Endodermal cell (in vitro differentiated cells): ENCODE measurements at places on chromosomes 11 and 22. TPM values are rescaled to one million over a fixed set of nuclear protein-coding genes. Genes with fewer than 3 reads are reported as not detected.

GP1BB gene
- 0.62 to 5.6 TPM in 2 of 3 replicates, not detected in the other for total RNA-seq

BCO2 gene
- total RNA-seq, result 1.0 to 1.1 TPM (median 1.0 TPM) in 3 replicates

SERHL2 gene
- 12.8 to 61.4 TPM (median 18.9 TPM) in 3 replicates for total RNA-seq

OR56A1 gene
- 0.14 to 0.17 TPM (median 0.15 TPM) in 3 replicates for total RNA-seq

NPAS4 gene
- not detected in 3 replicates for total RNA-seq

NOL12 gene
- total RNA-seq, result 3.2 to 27.7 TPM (median 26.8 TPM) in 3 replicates

NXPE1 gene
- not detected in 3 replicates for total RNA-seq

GGTLC2 gene
- not detected in 3 replicates for total RNA-seq

KCNC1 gene
- total RNA-seq, result 0.02 TPM in 1 of 2 replicates, not detected in the other

TSGA10IP gene
- total RNA-seq, result 0.97 to 4.2 TPM (median 1.3 TPM) in 3 replicates

FIBIN gene
- total RNA-seq, result not detected in 2 replicates

GRCh38 chr11:112968941-112969713, 7.9 kb downstream of the NCAM1 start:
- H3K36me3 ChIP-seq, result no peaks in the 10 kb centered on the region
- no peak for DNase-seq
- H3K27ac ChIP-seq, result no peak overlapping the region
- H3K4me1 ChIP-seq, result peaks cover 5% of the 10 kb centered on the region
- peaks cover 16% of the 10 kb centered on the region for H3K27me3 ChIP-seq

GRCh38 chr11:73281796-73282660, 9.9 kb downstream of the P2RY6 start:
- H3K36me3 ChIP-seq, result no peaks in the 10 kb centered on the region
- H3K4me1 ChIP-seq, result no peaks in the 10 kb centered on the region

- H3K27ac ChIP-seq, result no peak overlapping the region
- no peaks in the 10 kb centered on the region for H3K4me1 ChIP-seq
- DNase-seq, result no peak
- H3K36me3 ChIP-seq, result peaks cover 81% of the 10 kb centered on the region
Observed at GRCh38 chr22:31695423-31695822, 33.4 kb upstream of the PISD start.

DNA sequence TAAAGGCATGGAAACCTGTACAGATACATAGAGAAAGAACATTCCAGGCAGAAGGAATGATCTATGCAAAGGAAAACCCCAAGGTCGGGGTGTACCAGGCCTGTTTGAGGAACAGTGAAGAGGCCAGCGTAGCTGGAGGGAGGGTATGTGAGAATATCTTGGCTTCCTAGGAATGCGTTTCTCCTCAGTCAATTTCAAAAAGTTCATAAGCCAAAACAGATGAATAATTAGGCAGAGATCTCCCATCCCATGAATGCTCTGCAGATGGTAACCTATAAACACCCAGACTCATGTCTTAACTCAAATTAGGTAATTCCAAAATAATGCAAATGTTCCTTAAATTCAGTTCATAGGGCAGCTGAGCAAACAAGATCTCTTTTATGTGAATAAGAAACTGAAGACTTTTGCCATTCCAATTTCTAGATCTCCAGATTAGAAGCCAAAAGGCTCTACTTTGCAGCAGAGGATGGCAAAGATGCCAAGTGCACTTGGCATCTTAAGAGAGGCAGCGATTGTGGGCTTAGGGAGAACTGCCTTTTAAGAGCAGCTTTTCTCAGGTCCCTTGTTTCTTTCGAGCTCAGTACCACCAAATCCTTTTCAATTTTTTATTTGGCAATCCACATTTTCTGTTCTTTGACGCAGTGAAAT, 13.2 kb downstream of the FAM118B start:
- peaks cover 9% of the 10 kb centered on the region for H3K36me3 ChIP-seq
- no peak for DNase-seq
- no peaks in the 10 kb centered on the region for H3K27me3 ChIP-seq
- H3K4me3 ChIP-seq, result peak overlapping the region; percentile 3
- H3K4me1 ChIP-seq, result no peaks in the 10 kb centered on the region
- no peak overlapping the region for H3K27ac ChIP-seq

GRCh38 chr22:17787241-17787640, 13.0 kb upstream of the BID start:
- H3K27ac ChIP-seq, result peak overlapping the region; percentile 94
- H3K4me3 ChIP-seq, result no peak overlapping the region
- no peaks in the 10 kb centered on the region for H3K36me3 ChIP-seq
- no peaks in the 10 kb centered on the region for H3K27me3 ChIP-seq
- no peak for DNase-seq

GRCh38 chr11:70519117-70519516, 120.8 kb downstream of the CTTN start:
- H3K4me1 ChIP-seq, result no peaks in the 10 kb centered on the region
- no peaks in the 10 kb centered on the region for H3K36me3 ChIP-seq
- no peak overlapping the region for H3K27ac ChIP-seq

DNA sequence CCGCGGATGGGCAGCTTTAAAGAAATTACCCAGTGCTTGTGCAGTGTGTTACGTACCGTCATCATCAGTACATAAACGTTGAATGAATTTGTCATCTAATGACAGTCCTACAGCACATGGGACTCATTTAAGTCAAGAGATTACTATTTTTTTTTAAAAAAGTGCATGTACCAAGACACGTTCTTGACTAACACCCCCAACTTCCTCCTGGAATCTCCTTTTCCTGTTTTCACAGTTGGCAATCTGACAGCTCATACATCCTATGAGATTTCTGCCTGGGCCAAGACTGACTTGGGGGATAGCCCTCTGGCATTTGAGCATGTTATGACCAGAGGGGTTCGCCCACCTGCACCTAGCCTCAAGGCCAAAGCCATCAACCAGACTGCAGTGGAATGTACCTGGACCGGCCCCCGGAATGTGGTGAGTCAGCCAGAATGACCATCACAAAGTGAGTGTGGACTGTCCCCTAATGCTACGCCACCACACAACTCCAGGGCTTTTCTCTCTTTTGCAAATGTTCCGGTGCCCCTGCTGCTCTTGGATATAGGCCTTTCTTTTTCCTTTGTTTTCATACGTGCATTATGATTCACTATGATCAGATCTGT, 162.0 kb upstream of the SORL1-AS1 start:
- peak; percentile 73 for DNase-seq
- H3K4me1 ChIP-seq, result no peaks in the 10 kb centered on the region
- H3K36me3 ChIP-seq, result peaks cover 41% of the 10 kb centered on the region
- H3K4me3 ChIP-seq, result no peak overlapping the region
- no peaks in the 10 kb centered on the region for H3K27me3 ChIP-seq
- H3K27ac ChIP-seq, result no peak overlapping the region

DNA sequence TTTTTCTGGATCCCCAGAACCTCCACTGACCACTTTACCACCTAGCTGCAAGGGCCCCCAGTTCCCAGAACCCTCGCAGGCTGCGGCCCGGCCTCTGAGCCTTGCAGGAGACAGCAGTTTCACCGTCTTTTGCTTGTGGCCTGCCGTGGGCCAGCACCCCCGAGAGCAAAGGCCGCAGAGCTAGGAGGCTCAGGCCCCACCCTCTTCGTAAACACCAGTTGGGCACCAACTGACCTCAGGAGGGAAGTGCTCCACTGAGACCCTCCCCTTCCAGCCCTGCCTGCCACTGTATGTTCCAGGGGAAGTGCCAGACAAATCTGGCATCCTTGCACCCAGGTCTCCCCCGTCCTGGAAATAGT, 23.4 kb upstream of the CREB3L1 start:
- H3K36me3 ChIP-seq, result no peaks in the 10 kb centered on the region
- no peak for DNase-seq
- H3K4me1 ChIP-seq, result peaks cover 3% of the 10 kb centered on the region

DNA sequence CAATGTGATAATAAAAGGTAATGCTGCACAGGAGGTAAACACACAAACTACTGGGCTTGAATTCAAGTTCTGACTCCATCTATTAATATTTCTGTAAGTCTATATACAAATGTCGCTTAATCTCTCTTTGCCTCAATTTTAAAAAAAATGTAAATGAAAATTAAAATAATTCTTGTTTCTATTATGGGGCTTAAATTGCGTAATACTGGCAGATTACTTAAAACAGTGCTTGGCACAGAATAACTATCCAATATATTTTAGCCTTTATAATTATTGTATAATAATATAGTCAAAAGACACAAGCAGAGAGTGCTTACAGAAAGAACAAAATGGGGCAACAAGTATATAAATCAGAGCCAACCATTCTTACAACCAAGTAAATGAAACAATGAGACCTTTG, 489.1 kb downstream of the CNTN5 start:
- no peak overlapping the region for H3K27ac ChIP-seq
- DNase-seq, result no peak
- no peaks in the 10 kb centered on the region for H3K27me3 ChIP-seq
- H3K4me3 ChIP-seq, result no peak overlapping the region
- H3K4me1 ChIP-seq, result no peaks in the 10 kb centered on the region

GRCh38 chr11:95279921-95280868, 49.2 kb upstream of the SESN3 start:
- H3K4me3 ChIP-seq, result no peak overlapping the region
- no peaks in the 10 kb centered on the region for H3K27me3 ChIP-seq
- peaks cover 9% of the 10 kb centered on the region for H3K4me1 ChIP-seq
- H3K36me3 ChIP-seq, result no peaks in the 10 kb centered on the region
- DNase-seq, result peak; percentile 77
- H3K27ac ChIP-seq, result no peak overlapping the region

- H3K27ac ChIP-seq, result no peak overlapping the region
- peaks cover 18% of the 10 kb centered on the region for H3K27me3 ChIP-seq
- no peaks in the 10 kb centered on the region for H3K4me1 ChIP-seq
- H3K36me3 ChIP-seq, result no peaks in the 10 kb centered on the region
- H3K4me3 ChIP-seq, result no peak overlapping the region
- peak; percentile 94 for DNase-seq
Observed at GRCh38 chr11:8192016-8192895, 23.4 kb upstream of the RIC3 start.

GRCh38 chr11:65315204-65315865, 669 bp downstream of the CDC42EP2 start:
- no peak overlapping the region for H3K27ac ChIP-seq
- H3K4me3 ChIP-seq, result peak overlapping the region; percentile 85
- peak; percentile 98 for DNase-seq
- H3K36me3 ChIP-seq, result no peaks in the 10 kb centered on the region
- H3K27me3 ChIP-seq, result peaks cover 13% of the 10 kb centered on the region

GRCh38 chr22:42695294-42695693, 25.4 kb downstream of the A4GALT start:
- no peak overlapping the region for H3K4me3 ChIP-seq
- H3K27ac ChIP-seq, result no peak overlapping the region
- no peaks in the 10 kb centered on the region for H3K36me3 ChIP-seq
- DNase-seq, result no peak
- H3K27me3 ChIP-seq, result no peaks in the 10 kb centered on the region

DNA sequence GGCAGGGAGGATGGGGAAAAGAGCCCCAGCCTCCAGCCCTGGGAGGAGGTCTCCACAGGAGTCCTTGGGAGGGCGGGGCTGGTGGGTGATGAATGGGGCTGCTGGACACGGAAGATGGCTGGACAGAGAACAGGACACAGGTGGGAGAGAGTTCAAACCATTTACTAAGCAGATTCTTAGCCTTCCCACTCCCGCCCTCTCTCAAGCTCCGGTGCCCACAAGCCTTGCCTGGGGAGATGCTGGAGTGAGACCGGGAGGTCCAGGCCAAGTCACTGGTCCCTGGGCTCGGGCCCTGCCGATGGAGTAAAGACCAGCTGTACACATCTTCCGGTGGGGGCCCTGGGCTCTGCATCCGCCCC, 1.4 kb downstream of the CLDN5 start:
- peaks cover 12% of the 10 kb centered on the region for H3K4me1 ChIP-seq
- DNase-seq, result no peak
- H3K27ac ChIP-seq, result no peak overlapping the region
- no peaks in the 10 kb centered on the region for H3K36me3 ChIP-seq

GRCh38 chr11:587978-588380, 11.7 kb downstream of the PHRF1 start:
- no peaks in the 10 kb centered on the region for H3K4me1 ChIP-seq
- no peaks in the 10 kb centered on the region for H3K27me3 ChIP-seq
- H3K36me3 ChIP-seq, result peaks cover 67% of the 10 kb centered on the region
- no peak overlapping the region for H3K27ac ChIP-seq
- no peak for DNase-seq

DNA sequence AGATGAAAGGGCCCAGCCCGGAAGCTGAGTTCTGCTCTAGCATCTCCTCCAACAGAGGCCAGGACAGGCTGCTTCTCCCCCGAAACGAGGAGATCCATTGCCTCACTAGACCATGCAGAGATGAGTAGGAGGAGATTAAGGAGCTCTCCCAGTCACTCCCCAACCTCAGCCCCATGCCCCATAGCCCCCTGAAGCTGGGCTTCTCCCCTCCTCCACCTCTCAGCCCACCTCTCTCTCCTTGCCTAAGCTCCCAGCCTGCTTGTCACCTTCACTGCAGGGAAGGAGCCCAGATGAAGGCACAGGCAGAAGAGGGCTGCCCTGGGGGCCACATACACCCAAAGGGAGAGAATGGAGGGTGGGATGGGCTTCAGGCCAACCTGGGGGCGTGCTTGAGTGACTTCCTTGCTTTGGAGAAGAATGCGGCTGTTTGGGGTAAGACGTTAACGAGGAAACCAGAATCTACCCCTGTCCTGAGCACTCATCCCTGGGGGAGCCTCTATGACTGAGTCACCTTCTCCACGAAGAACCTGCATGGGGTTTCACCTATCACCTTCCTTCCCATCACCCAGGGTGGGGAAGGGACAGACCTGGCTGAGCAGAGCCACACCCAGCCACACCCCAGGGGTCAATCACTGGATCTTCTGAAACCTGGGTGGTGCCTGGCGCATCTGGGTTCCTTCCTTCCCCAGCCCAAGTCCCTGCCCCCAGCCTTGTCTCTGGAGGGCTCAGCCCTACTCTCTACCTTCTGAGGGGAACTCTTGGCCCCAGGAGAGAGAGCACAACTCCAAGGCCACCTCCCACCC, 11.6 kb upstream of the GNAZ start:
- DNase-seq, result peak; percentile 28
- no peak overlapping the region for H3K4me3 ChIP-seq
- no peaks in the 10 kb centered on the region for H3K36me3 ChIP-seq
- H3K27ac ChIP-seq, result no peak overlapping the region

- no peaks in the 10 kb centered on the region for H3K36me3 ChIP-seq
- H3K4me3 ChIP-seq, result no peak overlapping the region
- H3K27ac ChIP-seq, result no peak overlapping the region
- no peaks in the 10 kb centered on the region for H3K27me3 ChIP-seq
Observed at GRCh38 chr11:19444231-19444630, 203.5 kb upstream of the E2F8 start.

DNA sequence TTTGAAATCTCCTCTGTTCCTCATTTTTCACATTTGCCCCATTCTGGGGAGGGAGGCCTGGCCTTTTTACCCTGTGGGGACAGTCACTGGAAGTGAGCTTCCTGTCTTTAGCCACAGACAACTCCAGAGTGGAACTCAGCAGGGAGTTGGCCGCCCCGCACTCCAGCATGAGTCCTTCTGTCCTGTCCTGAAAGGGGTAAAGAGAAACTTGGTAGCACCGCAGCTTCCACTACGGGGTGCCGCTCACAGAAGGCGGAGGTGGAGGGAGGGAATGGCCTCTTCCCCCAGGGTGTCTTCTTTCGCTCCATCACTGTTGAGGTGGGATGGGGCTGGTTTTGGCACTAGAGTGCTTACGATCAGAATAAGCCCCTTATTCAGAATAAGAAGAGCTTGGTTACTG, 132.2 kb downstream of the ST3GAL4 start:
- H3K4me3 ChIP-seq, result no peak overlapping the region
- no peaks in the 10 kb centered on the region for H3K27me3 ChIP-seq
- peaks cover 6% of the 10 kb centered on the region for H3K4me1 ChIP-seq
- H3K27ac ChIP-seq, result no peak overlapping the region
- no peaks in the 10 kb centered on the region for H3K36me3 ChIP-seq
